HTR-8/SVneo (cell line): ENCODE measurements at places on chromosomes 2 and 18.

DNA sequence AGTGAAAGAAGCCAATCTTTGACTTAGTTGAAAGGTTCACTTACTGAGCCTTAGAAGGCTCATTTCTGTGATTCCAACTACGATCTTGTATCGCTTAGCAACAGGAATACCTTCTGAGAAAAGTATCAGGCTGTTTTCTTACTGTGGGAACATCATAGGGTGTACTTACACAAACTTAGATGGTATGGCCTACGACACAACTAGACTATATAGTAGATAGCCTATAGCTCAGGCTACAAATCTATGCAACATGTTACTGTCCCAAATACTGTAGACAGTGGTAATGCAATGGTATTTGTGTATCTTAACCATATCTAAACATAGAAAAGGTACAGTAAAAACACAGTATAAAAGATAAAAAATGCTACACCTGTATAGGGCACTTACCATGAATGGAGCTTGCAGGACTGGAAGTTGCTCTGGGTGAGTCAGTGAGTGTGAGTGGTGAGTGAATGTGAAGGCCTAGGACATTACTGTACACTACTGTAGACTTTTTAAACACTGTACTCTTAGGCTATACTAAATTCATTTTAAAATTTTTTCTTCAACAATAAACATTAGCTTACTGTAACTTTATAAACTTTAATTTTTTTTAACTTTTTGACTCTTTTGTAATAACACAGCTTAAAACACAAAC lies 148.8 kb upstream of the STON1 start:
- DNase-seq: no peak

GRCh38 chr2:185284696-185285095 lies 453.9 kb upstream of the FSIP2 start:
- DNase-seq: no peak

DNA sequence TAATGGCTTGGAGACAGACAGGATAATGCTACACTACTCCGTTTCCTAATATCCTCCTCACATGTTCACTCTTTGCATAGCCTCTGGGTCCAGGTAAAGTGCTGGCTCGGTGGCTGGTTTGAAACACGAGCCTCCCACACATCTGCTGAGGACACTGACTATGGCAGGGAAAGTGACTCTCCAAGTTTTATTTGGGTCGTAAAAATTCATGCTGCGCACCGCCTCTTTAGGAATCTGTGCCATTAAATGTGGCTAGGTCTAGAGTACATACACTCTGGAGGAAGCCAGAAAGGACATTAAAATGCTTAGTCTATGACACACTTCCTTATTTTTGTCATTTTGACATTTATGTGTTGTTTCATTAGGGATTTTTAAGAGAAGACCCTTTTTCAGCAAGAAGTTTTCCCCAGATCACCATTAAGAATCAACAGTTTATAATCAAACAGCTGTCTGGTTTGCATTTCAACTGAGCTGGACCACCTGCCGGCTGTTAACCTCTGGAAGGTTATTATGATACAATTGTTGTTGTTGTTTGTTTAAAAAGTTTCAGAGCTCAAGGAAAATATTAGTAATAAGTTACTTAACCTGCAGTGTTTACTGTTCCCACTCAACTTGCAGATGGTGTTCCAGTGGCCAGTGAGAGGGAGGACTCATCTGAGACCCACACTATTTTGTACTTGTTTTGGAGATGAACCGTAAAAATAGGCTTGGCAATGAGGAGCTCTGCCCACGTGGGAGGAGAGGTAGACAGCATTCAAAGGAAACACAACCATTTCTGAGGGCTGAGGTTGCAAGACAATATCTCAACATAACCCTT lies 443.3 kb upstream of the MEIS1 start:
- DNase-seq: no peak

- DNase-seq: no peak
Observed at GRCh38 chr2:113992090-113992489, 102.2 kb downstream of the ACTR3 start.

DNA sequence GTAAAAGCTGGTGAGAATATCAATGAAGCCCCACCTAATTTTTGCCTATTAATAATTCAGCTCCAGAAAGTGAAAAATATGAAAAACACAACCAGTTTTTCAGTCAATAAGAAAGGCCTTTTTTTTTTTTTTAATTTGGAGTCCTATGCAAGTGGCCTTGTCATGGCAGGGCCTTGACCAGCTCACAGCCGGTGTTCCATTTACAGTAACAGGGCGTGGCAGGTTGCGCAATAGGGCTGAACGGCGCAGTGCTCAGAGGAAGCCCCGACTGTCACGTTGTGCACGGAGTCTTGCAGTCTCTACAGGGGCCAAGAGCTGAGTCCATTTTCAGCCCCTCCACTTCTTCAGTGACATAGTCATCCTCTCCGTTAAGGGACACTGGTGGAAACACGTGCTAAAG lies 184.1 kb upstream of the FN1 start:
- no peak for DNase-seq

DNA sequence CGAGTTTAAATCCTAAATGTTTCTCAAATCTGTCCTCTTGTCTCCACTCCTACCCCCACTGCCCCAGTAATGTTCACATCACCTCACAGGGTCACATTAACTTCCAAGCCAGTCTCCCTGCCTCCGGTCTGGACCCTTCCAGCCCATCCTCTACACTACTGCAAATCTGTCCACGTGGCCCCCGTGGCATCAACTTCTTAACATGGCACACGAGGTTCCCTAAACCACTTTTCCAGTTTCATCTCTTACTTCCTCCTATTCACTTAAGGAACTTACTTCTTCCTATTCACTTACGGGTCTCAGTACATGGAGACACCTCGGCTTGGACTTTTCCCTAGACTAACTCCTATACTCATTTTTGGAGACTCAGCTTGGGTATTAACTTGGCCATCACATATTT lies 27.0 kb downstream of the MRPL33 start:
- no peak for DNase-seq

- DNase-seq: no peak
Observed at GRCh38 chr2:80050246-80050645, 254.3 kb downstream of the LRRTM1 start.

- no peak for DNase-seq
Observed at GRCh38 chr2:1929962-1930361, 185.6 kb upstream of the PXDN start.

GRCh38 chr18:9803698-9804516 lies 81.9 kb upstream of the TXNDC2 start:
- no peak for DNase-seq

GRCh38 chr2:122745603-122746002 lies 990.2 kb downstream of the TSN start:
- DNase-seq: no peak

DNA sequence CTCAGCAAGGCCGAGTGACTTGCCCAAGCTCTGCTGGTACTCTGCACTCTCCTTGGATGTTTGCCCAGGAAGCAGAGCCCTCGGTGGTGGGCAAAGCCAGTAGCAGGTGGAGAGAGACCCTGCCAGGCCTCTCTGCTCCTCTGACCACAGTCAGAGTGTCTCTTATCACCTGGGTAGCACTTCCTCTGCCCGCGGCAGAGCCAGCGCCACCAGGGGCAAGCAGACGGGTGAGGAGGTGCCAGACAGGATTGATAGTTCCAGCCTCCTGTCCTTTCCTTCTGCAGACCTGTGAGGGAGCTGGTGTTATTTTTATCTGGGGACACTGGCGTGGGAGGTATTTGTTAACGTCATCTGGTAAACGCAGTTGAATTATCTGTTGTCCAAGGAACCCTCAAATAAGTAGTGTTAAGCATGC lies 152.9 kb downstream of the SMAD7 start:
- no peak for DNase-seq

DNA sequence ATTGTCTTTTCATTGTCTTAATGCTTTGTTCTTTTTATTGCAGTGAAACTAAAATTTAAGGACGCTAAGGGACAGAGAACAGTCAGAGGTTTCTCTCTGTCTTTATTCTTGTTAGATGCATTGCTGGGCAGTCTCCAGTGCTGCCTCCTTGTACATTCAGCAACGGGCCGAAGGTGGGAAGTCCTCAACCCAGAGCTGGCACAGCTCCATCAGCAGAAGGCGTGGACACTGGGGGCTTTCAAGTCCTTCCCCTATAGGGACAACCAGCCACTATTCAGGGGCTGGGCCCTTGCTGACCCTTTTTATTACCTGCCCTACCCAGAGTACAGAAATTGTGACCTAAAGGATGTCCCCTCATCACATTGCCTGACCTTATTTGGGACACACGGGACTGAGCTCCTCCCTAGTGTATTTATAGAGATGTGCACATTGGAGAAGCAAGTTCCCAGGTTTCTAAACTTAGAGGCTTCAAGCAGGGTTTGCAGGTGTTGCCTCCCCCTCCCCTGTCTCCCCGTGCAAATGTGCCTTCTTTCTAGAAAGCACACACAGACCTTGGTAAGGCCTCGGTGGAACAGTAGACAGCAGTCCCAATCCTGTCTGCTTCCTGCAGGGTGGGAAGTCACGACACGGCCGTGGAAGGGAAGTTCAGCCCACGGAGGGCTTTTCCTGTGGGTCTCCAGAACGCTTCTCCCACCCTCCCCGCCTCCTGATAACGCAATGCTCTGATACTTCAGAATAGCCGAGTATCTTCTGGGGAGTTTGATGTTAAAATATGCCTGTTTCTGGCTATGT lies 68.2 kb downstream of the ZCCHC2 start:
- no peak for DNase-seq

GRCh38 chr2:103010306-103010705 lies 248.5 kb downstream of the TMEM182 start:
- DNase-seq: no peak

DNA sequence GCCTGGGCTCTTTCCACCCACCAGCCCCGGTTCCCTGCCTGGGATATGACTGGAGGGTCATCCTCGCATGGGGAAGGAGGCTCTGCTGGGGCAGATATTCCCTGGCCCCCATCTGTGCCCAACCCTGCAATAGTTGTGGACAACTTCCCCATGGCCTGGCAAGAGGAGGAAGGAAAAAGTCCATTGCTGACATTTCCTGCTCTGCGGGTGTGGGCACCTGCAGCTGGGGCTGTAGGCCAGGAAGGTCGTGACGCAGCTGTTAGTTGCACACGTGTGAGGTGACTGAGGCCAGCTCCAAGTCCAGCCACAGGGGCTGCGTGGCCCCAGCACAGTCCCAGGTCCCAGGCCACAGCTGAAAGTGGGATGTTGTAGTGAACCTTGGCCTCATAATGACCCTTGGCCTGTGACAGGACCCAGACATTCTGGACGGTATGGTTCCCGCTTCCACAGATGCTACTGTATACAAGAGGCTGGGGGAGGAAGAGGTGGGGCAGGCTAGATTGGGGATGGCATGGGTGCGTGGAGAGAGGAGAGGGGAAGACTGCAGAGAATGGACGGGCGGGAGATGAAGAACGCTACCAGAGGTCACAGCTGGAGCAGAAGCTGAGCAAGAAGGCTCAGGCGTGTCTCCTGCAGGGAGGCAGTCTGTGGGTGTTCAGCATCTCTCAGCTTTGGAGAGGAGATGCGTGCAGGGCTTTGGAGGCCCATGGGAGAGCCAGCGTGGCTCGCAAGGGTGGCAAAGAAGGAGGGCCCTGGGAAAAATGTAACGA lies 22.1 kb downstream of the OTOF start:
- no peak for DNase-seq

DNA sequence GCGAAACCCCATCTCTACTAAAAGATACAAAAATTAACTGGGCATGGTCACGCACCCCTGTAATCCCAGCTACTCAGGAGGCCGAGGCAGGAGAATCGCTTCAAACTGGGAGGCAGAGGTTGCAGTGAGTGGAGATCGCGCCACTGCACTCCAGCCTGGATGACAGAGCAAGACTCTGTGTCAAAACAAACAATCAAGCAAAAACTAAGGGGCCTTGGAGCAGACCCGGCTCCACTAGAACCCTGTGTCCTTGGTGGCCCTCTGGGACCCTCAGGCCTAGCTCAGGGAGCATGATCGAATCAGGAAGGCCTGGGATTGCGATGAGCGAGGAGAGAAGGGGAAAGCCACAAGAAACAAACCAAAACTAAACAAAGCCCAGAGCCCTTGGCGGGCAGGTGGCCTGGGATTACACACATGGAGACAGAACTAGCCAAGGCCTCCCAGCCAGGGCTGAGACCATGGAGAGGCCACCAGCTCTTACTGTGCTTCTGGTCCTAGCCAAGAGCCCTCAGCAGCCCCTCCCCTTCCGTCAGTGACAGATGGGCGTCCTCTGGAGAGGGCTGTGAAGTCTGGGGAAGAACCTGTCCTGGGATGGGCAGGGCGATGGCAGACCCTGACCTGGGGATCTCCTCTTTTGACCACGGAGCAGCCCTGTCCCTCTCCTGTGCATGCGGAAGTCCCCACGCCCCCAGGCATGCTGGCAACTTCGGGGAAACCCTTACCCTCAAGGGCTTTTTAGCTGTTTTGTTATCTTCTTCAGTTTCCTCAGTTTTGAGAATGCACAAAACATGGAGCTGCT lies 27.4 kb upstream of the CATIP start:
- no peak for DNase-seq

- DNase-seq: peak; percentile 54
Observed at GRCh38 chr2:20506201-20506685, 59.4 kb downstream of the RHOB start.

DNA sequence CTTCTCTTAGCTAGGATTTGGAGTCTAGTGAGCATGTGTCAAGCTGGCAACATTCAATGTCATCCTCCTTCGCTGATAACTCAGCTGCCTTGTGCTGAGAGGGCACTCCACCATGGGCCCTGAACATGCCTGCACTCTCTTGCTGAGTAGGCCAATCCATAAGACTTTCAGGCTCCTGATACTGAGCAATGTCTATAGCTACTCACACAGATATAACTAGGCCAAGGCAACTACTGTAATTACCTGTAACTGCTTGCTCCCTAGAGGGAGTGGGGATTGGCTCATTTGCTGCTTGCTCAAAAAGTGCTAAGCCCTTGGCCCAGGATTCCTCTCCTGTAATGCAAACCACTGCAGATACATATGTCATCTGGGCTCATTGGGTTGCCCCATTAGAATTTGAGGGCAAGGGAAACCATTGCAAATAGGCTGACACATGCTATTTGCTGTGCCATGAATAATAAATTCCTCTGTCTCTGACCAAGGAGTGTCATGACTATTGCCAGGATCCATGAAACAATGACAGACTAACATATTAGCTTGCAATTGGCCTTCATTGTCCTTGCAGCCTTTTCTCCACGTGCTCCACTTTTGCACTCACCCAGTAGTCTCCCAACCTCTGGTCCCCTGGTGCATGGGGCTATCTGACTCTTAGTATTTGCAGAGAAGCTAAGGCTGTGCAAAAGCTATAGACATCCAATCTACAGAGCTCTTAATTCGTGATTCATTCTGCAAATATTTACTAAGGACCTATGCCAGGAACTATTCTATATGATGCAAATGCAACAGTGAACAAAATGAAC lies 36.9 kb upstream of the BMPR2 start:
- DNase-seq: peak; percentile 35

- no peak for DNase-seq
Observed at GRCh38 chr2:205792908-205793307, 110.6 kb downstream of the NRP2 start.

DNA sequence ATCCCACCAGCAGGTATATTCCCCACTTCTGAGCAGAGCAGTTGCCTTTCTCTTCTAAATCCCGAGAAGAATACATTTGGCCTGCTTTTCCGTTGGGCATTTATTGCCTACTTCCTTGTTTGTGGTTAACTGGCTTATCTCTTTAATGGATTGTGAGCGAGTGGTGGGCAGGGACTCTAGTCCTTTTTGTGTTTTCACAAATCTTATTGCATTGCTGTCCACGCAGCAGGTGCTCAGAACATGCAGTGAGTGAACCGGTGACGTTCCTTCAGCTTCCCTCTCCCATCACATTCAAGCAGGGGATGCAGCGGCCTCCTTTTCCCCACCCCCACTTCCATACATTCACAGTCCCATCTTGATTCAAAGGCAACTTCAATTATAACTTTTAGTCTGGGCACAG lies 28.9 kb upstream of the GAREM2 start:
- DNase-seq: no peak

GRCh38 chr2:239035361-239035814 lies 187.5 kb downstream of the TWIST2 start:
- DNase-seq: peak; percentile 80

GRCh38 chr2:100321866-100322820 lies at the start of gene LONRF2:
LONRF2 (minus strand) TSS chr2:100322501; CDS start chr2:100322093, 408 bp downstream.
- DNase-seq: peak; percentile 25
